KBM-7 (cell line): ENCODE measurements at places on chromosomes 5 and 9.
A peak's percentile ranks its signal among the peaks of the same experiment; 100 is the strongest.

DNA sequence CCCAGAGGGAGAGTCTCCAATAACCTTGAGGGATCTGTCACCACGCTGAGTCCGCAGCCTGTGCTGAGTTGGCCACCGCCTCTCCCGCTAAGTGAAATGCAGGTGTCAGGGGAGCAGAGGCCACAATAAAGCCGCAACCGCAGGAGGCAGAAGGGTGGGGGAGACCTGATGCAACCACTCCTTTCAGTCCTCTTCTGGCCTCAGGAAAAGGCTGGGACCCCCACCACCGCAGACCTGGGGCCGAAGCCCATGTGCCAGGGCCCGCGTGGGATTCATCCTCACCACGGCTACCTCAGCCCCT, 576 bp downstream of the MAP1B start:
- no peak for DNase-seq

GRCh38 chr5:135185481-135186065, 151.5 kb upstream of the PITX1 start:
- peak; percentile 17 for DNase-seq

- no peak for DNase-seq
These were observed 2.4 kb downstream of the DCAF12 start for GRCh38 chr9:34124099-34124498.

- no peak for DNase-seq
These were observed 484.2 kb downstream of the IRX1 start for GRCh38 chr5:4079831-4080230.

GRCh38 chr9:114288193-114289091, 34.5 kb upstream of the ORM1 start:
- DNase-seq: no peak

DNA sequence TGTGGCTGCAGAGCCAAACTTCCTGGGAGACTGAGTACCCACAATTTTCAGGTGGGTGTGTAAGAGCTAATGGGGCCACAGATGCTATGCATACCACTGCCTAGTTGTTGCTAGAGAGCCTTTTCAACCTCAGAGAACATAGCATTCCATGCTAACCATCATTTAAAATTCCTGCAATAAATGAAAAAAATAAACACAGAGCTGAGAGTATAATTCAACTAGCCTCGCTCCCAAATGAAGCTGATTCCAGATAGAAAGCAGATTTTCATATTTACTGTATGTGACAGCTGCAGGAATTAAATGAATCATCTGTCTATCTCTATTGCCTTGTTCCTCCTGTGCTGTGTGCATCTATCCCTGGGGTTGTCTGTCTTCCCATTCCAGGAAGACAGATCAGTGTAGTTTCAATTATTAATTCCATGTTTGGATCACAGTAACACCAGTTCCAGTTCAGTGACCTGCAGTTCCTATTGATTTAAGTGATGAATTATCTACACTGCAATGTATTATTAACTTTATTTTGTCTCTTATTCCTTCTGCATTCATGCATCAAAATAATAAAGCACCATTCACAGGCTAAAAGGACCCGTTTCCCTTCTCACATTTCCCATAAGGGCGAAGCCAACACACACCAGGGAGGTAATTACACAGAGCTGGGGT, 324.5 kb downstream of the SLIT3 start:
- no peak for DNase-seq

- no peak for DNase-seq
These were observed 50.1 kb upstream of the ZNF608 start for GRCh38 chr5:124796495-124796894.

DNA sequence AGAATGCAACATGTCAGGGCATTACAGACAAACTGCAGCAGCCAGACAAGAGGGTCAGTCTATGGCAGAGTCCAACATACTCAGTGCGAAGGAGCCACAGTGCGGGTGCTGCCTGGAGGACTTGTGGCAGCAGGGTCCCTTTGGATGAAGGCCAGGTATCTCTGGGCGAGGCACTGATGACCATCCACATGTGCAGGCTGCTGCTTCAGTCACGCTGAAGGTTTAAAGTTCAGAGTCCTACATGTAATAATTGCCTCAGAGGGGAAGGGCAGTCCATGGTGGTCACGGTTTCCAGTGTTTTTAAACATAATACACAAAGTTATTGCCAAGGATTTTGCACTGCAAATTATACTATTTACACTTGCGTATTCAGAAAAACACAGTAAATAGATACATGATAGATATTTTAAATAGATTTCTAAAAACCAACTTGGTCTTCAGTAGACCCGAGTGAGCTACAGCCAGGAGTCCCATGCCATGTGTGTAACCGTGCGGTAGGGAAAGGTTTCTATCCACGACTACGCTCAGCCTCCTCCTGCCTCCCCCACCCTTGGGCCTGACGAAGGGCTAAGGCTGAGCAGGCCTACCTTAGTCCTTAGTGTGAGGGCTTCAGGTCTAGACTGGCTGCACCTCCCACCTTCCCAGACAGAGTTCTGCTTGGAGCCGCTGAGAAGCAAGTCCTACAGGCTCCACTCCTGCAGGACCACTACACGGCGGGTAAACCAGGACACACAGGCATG, 76.2 kb downstream of the GPR21 start:
- DNase-seq: no peak

- DNase-seq: no peak
These were observed 302.7 kb downstream of the EPB41L4A start for GRCh38 chr5:112116371-112116770.

DNA sequence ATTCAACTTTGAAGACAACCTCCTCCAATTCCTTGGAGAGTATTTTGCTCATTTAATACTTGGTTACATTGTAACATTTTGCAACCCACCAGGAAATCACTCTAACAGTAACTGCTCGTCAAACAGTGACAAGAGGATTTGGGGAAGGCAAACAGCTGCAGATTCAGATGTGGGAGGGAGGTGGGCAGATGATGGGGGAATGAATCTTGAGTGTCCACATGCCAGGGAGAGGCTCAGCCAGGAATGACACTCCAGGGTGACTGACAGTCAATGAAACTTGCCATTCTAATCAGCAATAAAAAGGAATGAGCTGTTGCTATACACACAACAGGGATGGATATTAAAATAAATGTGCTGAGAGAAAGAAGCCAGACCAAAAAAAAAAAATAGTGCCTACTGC, 97.7 kb upstream of the ANKRD55 start:
- DNase-seq: no peak
